ENCODE measurements at places on chromosomes 11 and 22.

- no peak for DNase-seq
These were observed 9.5 kb downstream of the RBMXL2 start for GRCh38 chr11:7098235-7098832.

DNA sequence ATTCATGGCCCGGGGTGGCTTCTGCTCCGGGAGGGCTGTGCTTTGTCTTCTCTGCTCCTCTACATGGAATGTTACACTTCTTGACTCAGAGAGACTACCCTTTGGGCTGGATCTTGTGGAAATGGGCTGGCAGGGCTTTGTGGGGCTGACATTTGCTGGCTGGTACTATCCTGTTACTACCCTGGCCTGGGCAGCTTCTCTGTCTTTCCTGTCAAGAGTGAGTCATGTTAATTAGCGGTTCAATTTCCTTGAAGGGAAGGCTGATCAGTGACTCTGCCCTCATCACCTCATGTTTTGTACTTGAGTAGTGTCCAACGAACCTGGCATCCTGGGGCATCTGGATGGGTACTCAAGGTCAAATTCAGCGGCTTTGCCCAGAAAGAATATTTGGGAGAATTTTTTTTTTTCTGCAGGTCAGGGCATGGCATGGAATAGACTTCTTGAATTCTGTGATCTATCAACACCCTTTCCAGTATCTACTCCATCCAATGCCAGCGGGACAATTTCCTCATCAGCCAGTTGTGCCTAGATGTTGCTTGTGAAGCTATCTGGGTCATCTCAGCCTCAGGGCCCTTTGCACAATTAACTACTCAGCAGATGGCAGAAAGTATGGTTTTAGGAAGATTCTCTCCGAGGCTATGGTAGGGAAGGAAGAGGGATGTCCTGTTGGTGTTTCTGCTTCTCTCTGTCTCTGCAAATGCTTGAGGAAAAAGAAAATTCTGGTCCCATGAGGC is 140.5 kb upstream of the PLET1 start:
- DNase-seq = no peak

GRCh38 chr11:66857234-66857926 is 516 bp downstream of the LRFN4 start:
- no peak for DNase-seq

DNA sequence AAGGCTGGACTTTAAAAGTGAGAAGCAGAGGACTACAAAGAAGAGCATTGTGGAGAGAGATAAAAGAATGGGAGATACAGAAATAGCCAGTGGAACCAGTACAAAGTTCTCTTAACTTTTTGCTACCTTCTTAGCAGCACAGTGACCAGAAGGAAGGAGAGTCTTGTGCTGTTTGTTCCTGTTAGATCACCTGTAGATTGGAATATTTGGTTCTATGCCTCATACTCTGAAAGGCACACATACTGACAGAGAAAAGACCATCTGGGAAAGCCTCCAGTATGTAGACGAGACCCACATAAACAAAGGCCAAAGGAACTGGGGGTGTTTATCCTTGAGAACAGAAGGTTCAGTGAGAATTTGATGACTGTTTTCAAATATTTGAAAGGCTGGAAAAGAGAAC is 18.7 kb downstream of the RNF141 start:
- DNase-seq = no peak

- DNase-seq = no peak
These were observed 67.5 kb downstream of the C11orf58 start for GRCh38 chr11:16805938-16806337.

DNA sequence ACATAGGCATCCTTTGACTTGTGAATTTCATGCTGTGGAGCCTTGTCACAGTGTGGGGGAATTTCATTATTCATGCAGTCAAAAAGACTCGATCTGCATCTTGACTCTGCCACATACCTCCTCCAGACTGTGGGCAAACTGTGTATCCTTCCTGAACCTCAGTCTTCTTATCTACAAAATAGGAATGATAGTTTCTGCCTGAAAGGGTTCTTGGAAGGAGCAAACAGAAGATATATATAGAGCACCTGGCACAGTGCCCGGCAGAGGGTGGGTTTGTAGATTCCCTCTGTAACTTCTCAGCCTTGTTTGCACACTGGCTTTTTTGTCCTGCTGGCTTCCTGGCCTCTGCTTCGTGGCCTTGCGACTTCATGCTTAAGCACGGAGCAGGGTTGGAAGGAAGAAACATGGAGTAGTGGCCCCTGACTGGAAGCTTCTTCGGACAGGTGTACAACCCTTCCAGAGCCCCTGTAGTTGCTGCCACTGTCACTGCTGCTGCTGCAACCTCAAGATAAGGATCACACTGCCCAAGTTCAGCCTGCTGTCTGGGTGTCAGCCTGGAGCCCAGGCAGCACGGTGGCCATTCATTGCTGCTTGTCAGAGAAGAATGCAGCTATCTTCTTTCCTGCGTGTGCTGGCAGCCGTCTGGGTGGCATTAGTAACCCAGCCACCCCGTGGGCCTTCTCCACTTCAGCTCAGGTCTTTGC is 106.4 kb downstream of the MICAL2 start:
- no peak for DNase-seq

DNA sequence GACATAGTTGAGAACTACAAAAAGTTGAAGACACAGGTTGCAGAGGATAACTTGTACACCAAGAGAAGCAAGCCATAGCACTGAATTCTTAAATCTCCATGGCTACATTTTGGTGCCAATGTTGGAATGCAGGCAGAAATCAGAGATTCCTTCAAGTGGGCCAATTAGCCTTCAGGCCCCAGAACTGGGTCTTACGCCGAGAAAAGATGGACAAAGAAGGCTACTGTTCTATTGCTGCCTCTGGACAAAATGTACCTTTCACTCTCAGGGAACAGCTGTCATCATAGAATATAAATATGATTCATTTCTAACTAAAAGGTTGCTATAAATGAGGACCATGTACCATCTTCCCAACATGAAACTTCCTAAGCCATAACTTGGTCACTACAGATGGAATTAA is 13.7 kb downstream of the TMEM216 start:
- no peak for DNase-seq

- no peak for DNase-seq
These were observed 47.9 kb downstream of the PACSIN2 start for GRCh38 chr22:42967005-42967404.

DNA sequence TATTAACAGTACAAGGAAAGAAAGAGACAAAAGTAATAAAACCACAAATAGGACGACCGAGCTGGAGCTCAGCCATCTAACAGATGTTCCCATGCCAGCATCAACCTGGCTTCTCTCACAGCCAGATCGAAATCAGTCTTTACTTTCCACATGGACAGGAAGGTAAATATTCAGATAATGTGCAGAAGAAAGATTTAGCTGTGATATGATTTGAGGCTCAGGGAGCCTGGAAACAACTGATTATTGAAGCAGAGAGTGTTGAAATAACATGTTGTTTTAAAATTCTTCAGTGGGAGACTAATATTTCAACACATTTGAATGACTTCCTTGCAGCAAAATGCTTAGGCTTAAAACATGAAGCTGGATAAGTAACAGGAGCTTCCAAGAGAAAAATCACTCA is 546.8 kb downstream of the ETS1 start:
- DNase-seq = no peak

DNA sequence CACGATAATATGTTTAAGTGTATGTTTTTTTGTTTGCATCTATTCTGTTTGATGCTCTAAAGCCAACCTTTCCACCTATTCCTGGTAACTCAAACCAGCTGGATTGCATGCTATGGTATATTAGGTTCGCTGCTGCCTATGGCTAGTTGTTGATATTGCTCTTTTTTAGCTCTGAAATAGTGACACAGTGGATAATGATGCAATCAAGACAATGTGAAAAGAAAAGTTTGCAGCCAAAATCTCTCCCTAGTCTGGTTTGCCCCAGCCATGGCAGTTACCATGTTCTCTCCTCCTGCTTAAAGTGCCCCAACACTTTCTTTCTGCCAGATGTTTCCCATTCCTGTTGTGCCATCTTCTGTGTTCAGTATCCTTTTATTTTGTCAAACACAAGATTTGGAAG is 269.7 kb downstream of the DYNC2H1 start:
- DNase-seq = no peak

DNA sequence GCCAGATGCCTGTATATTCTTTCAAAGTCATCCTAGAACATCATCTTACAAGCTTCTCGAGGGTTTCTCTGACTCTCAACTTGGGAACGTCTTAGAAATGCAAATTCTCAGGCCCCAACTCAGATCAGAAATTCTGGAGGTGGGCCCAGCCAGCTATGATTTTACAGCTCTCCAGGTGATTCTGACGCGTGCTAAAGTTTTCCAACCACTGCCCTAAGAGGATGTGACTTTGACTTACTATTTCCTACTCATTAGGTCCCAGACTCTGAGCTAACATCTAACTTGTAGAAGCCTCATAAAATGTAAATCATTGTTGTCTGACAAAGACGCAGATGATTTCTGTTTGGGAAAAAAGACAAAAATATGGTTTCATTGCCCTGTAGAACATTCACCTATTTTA is 61.1 kb downstream of the IRAG1 start:
- no peak for DNase-seq
